CD4-positive, alpha-beta memory T cell (primary cell): ENCODE measurements at places on chromosomes 16 and 17. TPM values are rescaled to one million over a fixed set of nuclear protein-coding genes. Genes with fewer than 3 reads are reported as not detected.

CIITA gene
- 1.6 TPM for total RNA-seq

RGS11 gene
- total RNA-seq: not detected

SUMO2 gene
- 264 TPM for total RNA-seq

CD300E gene
- not detected for total RNA-seq

TMEM100 gene
- not detected for total RNA-seq
